ENCODE measurements at places on chromosomes 1 and 21.

DNA sequence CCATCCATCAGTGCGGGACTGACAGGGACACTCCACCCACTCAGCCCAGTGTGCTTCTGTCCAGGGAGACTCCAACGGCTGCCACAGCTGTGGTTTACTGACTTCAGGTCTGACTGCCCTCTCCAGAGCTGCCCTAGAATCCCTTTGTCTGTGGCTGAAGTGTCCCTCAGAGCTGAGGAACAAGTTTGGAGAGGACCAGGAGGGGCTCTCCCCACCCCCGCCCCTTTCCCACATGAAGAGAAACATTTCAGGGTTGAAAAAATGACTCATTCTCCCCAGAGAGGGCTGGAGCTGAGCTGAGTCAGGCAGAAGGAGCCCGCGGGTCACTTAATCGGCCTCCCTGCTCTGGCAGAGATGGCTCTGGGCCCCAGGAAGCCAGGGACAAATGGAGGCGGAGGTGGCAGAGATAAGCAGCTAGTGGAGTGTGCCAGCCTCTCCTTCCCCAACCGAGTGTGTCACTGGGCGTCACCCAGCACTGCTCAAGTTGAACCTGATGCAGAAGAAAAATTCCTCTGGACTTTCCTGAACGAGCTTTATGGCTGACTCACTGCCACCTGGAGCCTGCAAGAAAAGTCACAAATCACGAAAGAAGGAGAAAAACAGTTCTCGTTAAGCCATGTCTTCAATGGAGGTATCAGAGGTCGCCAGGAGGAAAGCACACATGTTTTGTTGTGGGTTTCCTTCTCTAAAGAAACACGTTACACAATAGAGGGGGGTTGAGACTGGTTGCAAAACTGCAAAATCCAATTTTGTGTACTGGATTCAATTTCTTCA lies 34.3 kb upstream of the ECE1 start:
- DNase-seq = no peak

GRCh38 chr1:221264848-221265247 lies 385.6 kb downstream of the HLX start:
- DNase-seq = no peak

- no peak for DNase-seq
Observed at GRCh38 chr1:227949954-227950734, 2.4 kb upstream of the WNT9A start.

DNA sequence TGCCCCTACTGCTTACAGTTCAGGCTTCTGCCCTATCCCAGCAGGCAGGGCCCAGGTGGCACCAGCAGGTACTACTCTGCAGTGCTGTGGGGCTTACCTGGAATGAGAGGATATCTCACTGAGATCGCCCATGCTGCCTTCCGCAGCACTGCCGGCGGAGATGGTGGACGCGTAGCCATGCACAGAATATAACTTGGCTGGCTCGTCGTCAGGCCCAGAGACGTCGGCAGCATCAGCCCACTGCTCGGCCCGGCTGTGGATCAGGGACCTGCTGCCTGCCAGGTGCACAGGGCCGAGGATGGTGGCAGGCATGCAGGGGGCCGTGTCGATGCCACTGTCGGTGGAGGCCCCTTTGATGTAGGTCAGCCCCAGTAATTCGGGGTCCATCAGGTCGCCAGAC lies 190.9 kb downstream of the SIPA1L2 start:
- DNase-seq = no peak

DNA sequence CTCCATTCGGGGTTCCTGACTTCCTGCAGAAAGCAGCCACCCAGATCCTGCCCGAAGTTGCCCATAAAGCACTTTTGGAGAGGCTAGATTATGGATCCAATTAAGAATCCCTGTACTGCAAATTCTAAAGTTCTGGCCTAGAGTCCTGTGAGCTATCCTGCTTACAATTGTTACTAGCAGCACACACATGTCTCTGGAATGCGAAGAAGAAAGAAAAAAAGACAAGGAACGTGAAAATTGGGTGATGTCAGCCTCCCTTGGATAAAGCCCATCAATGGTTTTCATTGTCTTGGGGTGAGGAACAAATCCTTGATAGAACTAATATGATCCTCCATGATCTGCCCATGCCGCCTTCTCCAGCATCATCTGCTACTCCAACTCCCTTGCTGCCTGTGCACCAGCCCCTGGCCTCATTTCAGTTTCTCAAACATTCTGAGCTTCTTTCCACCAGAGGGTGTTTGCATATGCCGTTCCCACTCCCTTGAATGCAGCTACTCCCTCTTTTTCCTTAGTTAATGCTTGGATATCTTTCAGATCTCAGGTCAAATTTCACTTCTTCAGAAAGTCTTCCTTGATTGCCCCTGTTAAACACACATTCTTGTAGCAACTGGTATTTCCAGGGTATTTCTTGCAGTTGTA lies 94.0 kb downstream of the ST6GALNAC5 start:
- no peak for DNase-seq

DNA sequence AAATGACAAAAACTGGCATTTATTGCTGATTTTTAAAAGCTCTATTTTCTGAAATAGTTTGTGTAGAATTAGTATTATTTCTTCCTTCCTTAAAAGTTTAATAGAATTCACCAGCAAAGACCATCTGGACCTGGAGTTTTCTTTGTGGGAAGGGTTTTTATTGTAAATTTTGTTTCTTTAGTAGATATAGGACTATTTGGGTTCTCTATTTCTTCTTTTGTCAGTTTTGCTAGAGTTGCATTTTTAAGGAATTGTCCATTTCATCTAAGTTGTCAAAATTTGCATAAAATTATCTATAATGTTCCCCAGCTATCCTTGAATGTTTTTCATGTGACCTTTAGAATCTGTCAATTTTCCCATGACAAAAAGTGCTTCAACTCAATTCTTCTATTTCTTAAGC lies 28.8 kb upstream of the LRP8 start:
- DNase-seq = no peak

GRCh38 chr1:96002201-96002600 lies 719.4 kb upstream of the PTBP2 start:
- no peak for DNase-seq

DNA sequence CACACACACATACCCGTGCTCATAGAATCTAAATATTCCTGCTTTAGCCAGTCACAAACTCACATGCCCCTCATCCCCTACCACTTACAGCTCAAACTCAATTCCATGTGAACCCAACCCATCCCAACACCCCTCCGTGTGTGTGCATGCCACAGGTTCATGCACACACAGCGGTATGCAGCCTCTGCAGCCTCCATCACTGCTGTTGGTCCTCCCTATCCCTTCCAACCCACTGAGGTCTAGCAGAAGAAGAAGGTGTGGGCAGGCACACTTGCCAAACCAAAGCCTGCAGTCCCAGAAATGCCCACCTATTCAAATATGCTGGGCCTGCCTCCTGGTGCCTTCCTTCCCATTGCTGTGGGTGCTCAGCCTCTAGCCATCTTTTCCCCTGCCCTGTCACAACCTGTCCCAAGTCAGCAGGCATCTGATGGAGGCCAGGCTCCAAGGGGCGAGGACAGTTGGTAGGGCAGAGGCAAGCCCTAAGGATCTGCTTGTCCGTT lies 26.2 kb downstream of the SLC2A1 start:
- no peak for DNase-seq

DNA sequence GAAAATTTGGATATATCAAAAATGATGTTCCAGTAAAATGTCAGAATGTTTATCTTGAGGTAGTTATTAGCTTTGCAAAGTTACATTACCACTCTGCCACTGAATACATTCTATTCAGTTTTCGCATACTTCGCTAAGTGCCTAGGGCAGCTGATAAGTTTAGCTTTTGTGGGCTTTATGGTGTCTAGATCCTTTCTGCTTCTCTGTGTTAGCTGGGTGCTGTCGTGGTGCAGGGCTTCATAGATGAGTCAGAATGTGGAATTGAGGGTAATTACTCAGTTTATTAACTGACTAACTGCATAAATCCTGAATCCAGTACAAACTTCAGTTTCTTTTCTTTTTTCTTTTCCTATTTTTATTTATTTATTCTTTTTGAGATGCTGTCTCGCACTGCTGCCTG lies 21.5 kb downstream of the NCAM2 start:
- no peak for DNase-seq

DNA sequence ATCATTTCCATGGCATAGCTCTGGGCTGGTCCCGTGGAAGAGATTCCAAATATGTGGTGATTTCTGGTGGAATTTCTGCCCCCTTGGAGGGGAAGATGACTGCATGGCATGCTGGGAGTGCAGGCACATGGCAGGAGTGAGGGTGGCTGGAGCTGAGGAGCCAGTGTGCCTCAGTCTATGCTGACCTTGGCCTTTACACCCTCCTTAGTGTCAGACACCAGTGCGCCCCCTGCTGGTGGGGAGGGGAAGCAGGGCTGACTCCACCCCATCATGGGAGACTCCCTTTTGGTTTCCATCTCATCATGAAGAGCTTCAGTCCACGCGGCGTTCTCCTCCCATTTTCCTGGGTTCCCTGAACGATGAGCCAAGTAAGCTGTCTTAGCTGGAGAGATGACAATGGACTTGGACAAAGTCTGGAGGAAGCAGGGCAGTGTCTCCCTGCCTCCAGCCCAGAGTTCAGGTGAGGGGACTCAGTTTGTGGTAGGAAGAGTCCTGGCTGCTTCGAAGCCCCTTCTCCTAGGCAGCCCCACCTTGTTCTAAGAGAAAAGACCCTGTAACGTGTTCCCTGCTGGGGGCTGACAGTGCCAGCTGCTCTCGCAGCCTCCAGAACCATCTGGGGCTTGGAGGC lies 10.3 kb downstream of the ALX3 start:
- DNase-seq = peak; percentile 50

GRCh38 chr1:182299728-182300616 lies 91.6 kb downstream of the GLUL start:
- no peak for DNase-seq

DNA sequence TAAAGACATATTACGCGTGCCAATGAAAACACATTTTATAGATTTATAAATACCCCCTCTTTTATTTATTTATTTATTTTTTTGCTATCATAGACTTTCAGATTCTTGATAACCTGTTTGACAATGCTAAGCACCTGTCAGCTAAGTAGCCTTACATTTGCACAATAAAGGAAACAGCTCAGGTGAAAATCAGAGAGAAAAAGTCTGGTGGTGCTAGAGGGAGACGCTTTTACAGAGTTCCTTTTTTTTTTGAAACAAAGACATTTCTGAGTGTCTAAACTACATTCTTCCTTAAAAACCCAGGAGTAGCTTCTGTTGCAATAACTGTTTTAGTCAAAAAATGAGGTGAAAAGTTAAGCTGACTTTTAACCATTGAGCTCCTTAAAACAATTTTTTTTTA lies 1611.6 kb downstream of the NCAM2 start:
- DNase-seq = no peak

GRCh38 chr1:173775578-173776226 lies 48.8 kb upstream of the DARS2 start:
- DNase-seq = no peak

GRCh38 chr1:93671099-93671621 lies 10.5 kb downstream of the BCAR3 start:
- DNase-seq = no peak

- peak; percentile 29 for DNase-seq
Observed at GRCh38 chr1:48677306-48678287, 99.1 kb downstream of the BEND5 start.

DNA sequence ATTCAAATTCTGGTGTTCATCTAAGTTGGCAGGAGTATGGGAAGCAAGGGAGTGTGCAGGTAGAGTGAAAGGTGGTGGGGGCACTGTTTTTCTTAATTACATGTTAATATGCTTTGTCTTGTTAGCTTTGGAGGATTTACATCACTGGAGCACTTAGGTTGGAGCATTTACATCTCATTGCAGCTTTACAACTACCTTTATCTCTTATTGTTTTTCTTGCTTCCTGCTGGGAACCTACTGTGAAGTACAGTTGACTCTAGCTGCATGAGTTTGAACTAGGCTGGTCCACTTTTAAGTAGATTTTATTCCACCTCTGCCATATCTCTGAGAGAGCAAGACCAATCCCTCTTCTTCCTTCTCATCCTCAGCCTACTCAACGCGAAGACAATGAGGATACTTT lies 554.8 kb upstream of the B3GALT2 start:
- no peak for DNase-seq

GRCh38 chr1:54047384-54048305 lies 5.4 kb downstream of the TMEM59 start:
- DNase-seq = no peak

- no peak for DNase-seq
Observed at GRCh38 chr1:119112244-119112643, 28.2 kb downstream of the WARS2 start.

DNA sequence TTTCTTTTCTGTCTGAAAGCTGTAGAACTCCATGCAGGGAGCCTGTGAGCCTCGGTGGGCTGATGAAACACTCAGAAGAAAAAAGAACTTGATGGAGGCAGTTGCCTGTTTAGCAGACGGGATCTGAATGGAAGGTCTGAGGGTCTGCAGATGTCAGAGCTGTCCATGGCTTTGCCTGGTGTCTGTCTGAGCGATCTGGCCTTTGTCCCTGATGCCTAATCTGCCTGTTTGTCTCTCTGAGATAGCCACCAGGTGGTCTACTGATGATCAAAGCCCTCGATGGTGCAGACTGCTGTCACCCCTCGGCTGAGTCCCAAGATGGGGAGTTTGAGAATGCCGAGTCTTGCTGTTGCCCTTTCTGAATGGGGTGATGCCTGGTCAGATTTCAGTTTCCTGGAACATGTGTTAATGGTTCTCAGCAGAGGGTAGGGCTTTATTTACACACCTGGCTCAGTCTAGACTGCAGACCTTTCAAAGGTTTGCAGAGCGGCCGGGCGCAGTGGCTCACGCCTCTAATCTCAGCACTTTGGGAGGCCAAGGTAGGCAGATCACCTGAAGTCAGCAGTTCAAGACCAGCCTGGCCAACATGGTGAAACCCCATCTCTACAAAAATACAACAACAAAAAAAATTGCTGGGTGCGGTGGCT lies 90.4 kb downstream of the KIF26B start:
- DNase-seq = no peak

DNA sequence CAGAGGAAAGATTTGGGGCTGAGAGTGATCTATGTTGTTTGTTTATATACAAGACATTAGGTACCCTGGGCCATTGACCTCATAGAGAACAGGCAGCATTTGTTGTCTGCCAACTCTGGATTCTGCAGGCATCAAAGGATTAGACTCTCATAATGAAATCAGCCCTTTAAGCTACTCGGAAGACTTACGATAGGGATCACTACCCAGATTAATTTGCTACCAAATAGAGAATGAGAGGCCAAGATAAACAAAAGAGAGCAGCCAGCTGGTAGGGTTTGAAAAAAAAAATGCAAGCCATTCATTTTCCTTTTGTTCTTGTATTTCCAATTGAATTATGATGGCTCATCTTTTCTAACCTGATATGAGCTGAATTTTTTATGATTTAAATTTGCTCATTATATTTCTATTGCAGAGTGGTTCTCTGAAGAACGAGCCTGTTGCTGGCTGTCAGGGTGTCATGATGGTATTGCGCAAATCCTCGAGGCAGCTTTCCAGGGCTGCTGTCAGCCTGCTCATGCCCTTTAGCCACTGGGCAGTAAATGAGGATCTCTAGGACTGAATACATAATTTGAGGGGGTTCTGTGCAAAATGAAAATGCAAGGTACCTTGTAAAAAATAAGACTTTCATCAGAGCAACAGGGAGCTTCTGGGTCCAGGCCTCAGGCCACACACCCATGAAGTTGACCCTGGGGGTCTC lies 116.4 kb upstream of the KCNJ15 start:
- DNase-seq = no peak
